NCI-H1930 (cell line): ENCODE measurements at places on chromosomes 2 and 18.

DNA sequence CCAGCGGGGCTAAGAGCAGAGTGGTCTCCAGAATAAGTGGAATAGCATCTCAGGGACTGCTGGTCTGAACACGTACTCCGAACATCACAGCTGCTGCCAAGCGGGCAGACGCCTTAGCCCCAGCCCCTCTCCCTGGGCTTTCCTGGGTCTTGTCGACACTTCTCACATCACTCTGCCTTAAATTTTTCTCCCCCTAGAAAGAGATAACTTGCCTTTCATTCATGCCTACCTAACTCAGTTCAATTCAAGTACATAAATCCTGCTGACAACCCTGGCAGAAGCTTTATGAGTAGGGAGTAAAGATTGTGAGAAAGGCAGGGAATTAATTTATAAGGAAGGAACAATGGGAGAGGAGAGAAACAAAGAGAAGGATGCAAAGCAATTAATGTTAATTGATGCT is 202.9 kb upstream of the TNP1 start:
- no peak for DNase-seq

DNA sequence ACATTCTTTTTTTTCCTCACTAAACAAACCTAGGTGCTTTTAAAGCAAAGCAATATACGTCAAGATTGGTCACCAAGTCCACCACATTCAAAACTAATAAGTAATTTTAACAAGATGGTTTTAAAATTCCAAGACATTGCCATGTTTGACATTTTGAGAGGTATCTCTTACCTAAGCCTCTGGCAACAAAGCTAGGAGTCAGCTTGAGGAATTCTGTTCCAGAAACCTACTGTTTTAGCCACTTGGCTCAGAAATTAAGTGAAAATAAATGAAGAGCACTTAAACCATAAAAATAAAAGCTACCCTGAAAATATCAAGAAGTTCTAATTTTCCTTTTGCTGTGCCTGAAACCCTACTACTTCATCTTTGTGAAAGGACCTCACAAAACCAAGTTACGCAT is 30.0 kb upstream of the CHMP3 start:
- no peak for DNase-seq

DNA sequence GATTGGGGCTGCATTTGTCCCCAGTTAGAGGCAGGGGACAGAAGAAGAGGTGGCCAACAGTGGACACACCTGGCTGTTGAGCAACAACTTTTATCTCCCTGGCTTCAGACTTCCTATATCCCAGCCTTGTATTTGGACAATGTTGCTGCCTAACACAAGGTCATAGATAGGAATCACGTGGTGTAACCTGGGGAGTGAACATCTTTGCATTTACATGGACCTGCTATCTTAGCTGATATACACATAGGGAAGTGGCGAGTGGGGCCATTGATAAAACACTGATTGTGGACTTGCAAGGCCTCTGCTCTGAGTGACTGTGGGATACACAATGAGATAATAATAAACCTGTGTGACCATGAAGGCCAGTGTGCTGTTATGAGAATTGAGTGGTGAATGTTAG is 26.9 kb downstream of the RAPGEF4 start:
- no peak for DNase-seq

- DNase-seq = no peak
These were observed 914 bp downstream of the STEAP3 start for GRCh38 chr2:119224391-119225104.

DNA sequence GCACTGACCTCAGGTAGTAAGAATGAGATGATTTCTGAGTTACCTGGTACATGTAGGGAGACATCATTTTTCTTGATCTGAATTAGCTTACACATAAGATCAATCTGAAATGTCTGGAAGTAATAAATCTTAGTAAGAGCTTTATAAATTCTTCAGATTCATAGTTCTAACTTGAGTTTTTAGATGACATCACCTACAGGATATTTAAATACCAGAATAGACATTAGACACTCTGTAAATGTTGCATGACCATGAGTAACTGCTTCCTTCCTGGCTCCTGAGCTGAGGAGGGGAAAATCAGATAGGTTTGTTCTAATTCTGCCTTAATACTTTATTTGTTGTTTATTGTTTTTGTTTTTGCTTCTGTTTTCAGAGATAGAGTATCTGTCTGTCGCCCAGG is 181.8 kb downstream of the PHLPP1 start:
- no peak for DNase-seq

- no peak for DNase-seq
These were observed 36.1 kb downstream of the HDLBP start for GRCh38 chr2:241279413-241279812.

DNA sequence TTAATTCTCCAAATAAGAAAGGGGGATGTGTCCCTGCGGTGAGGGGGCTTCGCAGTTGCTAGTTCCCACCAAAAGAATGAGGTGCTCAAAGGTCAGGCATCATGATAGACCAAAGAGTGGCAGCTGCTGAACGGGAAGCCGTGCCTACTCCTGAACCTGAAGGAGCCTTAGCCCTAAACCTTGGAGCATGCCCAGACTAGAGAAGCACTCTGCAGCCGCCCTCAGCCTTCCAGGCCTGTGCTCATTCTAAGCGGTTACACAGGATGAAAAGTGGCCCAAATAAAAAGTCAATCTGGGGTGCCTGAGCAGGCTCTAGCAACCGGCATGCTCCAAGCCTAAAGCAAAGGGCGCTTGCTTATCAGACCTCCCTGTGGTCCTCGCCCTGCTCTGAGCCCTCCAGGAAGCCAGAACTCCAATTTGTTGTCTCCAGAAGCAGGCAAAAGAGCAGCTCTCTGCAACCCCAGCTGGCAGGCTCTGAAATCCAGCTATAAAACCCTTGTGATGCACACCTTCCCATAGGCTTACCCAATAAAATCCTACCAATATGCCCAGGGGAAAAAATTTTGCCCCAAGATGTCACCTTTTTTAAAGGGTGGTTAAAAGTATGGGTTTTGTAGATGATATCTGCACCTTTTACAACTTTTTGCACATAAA is 17.5 kb downstream of the UXS1 start:
- no peak for DNase-seq

DNA sequence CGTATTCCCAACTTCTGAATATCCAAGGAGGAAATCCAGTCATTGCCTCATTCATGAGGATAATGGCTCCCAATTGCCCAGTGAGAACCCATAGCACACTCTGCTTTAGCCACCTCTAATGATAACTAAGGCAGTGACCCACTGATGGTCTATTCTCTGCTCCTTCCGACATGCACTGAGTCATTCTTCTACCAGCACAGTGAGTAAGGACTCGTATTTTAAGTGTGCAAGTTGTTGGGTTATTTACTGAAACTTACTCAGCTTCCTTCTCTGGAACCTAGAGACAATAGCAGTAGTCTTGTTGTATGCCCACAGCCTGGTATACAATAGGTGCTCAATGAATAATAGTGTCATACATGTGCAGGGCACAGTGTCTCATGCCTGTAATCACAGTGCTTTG is 81.1 kb upstream of the ZNF397 start:
- no peak for DNase-seq

- DNase-seq = no peak
These were observed 322.1 kb downstream of the GALR1 start for GRCh38 chr18:77571743-77572142.

DNA sequence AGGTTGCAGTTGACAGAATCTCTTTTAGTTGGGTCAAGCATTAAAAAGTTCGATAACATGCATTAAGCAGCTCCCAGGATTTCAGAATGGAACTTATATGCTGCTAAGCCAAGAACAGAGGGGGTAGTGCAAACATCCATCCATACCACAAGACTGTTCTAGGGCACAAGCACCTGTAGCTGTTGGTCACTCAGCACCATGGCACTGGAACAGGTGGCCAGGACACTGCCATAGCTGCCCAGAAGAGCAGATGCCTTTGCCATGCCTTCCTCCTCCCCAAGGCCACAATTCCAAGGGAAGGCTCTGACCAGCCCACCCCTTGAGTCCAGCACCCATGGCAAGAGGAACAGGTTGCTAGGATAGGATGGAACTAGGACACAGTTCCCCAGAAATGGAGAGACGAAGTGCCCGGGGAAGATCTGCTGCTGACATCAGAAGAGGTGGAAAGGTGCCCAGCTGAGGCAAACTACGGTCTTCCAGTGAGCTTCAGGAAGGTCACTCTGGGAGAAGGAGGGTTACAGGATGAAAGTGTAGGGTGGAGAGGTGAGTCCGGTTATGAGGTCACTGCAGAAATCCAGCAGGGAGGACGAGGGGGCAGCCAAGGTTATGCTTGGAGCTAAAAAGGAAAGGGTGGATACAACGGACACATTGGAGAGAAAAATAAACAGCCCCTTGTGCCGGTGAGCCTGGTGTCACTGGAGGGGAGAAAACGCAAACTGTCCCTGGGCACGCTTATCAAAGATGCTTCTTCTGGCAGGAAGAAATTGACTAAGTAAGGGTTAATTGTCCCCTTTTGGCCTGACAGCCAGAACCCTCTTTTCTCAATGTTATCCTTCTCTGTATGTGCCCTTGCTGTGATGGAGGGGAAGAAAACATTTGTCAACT is 41.9 kb downstream of the C1QL2 start:
- no peak for DNase-seq

DNA sequence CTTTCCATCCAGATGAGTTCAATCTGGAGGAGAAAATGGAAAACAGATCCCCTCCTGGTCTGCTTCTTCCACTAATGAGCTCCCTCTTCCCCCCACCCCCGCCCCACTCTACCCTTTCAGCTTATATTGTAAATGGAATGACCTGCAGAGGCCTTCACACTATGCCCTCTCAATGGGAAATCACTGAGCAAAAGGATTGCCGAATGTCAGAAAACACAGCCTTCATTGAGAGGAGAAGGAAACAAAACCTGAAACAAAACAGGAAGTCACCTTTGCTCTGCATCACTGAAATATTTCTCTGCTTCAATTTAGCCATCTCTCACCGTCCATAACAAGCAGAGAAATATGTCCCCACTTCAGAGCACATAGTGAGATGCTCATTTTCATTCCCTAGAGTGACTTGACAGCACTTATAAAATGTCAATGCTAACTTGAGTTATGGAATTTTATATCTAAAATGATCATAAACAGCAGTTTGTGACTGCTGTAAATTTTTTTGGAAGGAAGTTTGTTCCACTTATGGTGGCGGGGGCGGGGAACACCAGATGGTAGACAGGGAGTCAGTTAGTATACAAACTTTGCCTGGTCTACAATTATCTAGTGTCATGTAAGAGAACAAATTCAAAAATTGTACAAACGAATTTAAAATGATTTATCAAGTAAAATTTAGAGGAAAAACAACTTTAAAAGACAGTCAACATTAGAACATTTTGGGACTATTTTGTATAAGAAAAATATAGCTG is 1.8 kb upstream of the FRZB start:
- no peak for DNase-seq

DNA sequence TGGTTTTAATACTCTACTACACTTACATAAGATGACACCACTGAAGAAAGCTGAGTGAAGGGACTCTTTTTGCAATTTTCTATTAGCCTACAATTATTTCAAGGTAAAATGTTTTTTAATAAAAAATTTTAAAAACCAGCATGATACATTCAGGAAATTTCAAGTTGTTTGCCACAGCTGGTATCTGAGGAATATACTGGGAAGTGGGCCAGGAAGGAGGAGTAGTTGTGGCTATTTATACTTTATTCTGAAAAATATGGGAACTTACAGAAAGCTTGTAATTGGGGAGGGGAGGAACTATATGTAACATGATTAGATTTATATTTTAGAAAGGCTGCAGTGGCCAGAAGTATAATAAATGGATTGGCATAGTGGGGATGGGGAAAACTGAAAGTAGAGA is 40.8 kb downstream of the WDR35 start:
- DNase-seq = no peak

DNA sequence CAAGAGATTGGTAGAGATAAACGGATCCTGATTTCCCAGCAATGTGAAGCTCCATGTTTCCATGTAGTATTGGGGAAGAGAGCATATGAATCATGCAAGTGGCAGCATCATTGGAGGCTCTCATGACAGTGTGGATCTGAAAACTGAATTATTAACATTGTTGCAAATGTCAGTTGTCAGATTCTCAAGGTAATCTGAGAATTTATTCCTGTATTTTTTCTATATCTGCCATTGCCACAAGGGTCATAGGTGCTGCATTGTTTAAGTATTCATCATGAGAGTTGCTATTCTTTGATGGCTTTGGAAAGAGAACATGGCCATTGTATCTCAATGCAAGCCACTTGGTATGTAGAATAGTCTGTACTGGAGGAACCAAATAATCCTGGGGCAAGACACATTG is 1217.0 kb upstream of the ZEB2 start:
- DNase-seq = no peak

DNA sequence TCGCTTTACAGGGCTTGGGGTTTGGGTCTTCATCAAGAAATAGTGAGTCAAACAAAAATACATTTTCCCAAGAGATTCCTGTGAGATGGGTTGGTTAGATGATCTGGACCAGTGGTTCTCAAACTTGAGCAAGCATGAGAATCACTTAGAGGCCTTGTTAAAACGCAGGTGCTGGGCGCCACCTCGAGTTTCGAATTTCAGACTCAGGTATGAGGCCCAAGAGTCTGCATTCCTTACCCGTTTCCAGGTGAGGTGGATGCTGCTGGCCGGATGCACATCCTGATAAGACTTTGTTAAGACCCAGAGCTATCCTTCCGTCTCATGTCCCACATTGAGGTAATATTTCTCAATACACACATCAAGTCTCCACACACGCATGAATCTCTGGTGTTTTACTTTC is 707.8 kb upstream of the SALL3 start:
- no peak for DNase-seq

DNA sequence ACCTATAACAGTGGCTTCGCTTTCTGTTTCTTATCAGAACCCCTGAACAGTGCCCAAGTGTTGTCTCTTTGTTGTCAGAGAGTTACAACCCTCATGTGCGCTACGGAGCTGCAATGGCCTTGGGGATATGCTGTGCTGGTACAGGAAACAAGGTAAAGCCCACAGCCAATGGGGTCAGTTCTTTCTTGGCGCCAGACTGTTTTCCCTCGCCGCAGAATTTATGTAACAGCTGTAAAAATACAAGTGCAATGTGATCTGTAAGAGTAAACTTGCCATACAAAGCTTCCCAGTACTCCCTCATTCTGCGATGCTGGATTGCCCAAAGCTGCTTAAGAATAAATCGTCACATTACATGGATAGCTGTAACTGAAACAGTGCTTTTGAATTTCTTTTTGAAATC is 13.9 kb upstream of the HTR2B start:
- DNase-seq = no peak

DNA sequence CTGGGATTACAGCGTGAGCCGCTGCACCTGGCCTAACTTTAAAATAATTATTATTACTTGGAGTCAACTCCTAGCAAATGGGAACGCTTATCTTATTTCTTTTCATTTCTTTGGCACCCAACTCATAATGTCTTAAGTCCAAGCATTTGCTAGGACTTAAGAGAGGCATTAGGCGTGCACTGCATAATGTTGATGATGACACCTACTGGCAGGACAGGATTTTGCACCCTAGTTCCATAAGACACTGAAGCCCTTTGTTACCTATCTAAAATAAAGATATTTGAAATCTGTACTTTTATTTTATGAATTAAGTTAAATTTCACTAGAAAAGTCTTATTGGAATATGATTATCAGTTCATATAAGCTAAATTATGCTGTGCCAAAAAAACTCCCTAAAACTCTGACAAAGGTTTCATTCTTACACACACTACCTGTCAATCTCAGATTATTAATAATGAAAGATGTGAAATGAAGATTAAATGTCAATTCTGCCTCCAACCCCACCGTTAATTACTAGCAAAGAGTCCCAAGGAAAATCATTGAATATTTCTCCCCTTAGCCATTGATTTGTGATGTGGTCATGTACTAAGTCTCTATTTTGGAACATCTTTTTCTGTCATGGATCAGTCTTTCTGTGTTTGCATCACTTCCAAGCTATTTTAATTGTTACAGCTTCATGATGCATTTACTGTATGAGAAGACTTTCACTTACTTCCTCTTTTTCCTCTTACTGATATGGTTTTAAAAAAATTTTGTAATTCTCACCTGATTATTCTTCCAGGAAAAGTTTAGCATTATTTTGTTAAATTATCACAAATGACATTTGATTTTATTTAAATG is 12.7 kb upstream of the CDH2 start:
- DNase-seq = no peak
